A549 treated with DMSO at 1 μM for 4 hours (cell line): ENCODE measurements at places on chromosomes 7 and 10. TPM values are rescaled to one million over a fixed set of nuclear protein-coding genes. Genes with fewer than 3 reads are reported as not detected.

Gene THNSL1
- total RNA-seq: 2.6 to 4.6 TPM (median 4.4 TPM) in 5 replicates

Gene NCOA4
- total RNA-seq: 90.8 to 112 TPM (median 103 TPM) in 5 replicates

Gene PTN
- not detected in 5 replicates for total RNA-seq

Gene GDF2
- total RNA-seq: not detected in 5 replicates
